ENCODE measurements at places on chromosomes 2 and 18.

GRCh38 chr2:187081461-187081860, 232.5 kb upstream of the ZSWIM2 start:
- DNase-seq, result no peak

DNA sequence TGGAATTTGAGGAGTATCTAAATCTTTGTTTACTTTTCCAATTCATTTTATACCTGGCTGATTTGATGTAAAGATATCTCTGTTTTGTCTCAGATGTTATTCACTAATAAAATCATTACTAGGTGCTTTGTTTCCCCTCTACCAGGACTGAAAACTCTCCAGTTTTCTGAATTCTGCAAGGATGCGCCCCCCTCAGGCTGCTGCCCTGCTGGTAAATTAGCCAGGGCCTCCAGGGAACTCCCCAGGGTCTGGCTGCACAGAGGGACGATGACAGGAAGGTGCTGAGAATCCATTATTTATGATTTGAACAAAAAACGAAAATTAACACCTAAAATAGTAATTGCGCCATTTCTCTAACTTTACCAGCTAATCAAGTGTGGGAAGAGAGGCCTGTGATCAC, 541.2 kb upstream of the POU3F3 start:
- DNase-seq, result no peak

DNA sequence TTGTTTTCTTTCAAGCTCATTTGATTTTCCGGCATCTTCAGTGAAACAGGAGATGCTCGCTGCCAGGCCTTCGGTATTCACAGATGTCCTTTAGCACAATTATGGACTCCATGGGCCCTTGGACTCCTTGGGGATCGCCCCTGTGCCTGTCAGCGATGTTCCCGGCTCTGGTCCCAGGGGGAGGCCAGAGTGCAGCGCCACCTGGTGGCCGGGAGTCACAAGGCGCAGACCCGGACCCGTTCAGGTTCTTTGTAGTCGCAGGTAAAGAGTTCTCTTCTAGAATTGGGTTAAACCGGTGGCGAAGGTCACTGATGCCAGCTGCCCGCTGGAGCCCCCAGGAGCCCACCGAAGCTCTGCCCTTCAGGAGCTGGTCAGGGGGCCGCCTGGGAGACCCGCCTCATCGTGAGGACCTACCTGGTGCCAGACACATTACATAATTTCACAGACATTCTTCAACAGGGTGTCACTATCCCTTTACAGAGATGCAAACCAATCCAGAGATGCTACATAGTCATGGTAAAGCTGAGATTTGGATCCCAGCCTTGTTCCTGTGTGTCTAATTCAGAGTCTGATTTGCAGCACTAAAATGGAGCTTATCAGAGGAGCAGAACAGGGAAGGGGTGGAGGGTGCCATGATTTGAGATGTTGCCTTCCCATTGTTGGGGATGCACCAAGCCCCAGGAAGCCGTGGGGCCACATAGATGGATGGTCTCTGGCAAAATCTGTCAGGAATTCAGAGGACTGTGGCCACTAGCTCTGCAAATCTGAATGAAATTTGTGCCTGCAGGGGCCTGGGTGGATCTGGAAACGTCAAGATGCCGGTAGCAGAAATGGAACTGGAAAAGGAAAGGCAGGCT, 6.0 kb upstream of the INPP5D start:
- DNase-seq, result peak; percentile 67

GRCh38 chr2:48722391-48722790, 33.1 kb downstream of the LHCGR start:
- DNase-seq, result no peak

- no peak for DNase-seq
Observed at GRCh38 chr2:52145005-52145404, 1113.1 kb upstream of the NRXN1 start.

- DNase-seq, result no peak
Observed at GRCh38 chr2:219551441-219552381, 7.9 kb downstream of the TMEM198 start.

GRCh38 chr2:80073134-80073561, 231.4 kb downstream of the LRRTM1 start:
- no peak for DNase-seq

DNA sequence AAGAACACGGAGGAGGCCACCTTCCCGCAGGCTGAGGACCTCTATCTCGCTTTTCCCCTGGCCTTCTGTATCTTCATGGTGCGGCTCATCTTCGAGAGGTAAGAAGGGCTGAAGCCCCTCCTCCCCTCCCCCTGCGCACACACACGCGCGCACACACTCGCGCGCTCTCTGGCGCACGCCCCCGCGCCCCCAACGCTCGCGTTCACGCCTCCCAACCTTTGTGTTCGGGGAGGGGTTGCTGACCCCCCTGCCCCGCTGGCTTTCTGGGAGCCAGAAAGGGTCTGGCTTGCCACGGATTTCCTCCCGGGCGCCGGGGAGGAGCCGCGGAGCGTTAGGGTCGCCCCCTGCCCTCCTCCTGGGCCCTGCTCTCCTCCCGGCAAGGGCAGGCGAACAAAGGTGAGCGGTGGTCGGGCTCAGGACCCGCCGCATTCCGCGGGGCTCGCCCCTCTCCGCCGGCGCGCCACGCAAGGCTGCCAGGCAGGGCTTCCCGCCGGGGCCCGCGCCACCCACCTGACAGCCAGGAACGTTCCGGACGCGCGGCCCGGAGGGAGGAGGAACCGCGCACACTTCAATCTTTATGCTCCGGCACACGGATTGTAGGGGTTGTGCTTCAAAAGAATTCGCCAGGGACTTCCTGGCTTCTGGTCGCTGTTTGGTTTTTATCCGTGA, 583 bp downstream of the CERS6 start:
- DNase-seq, result no peak

- no peak for DNase-seq
Observed at GRCh38 chr2:216654528-216655052, 21.4 kb downstream of the IGFBP2 start.

DNA sequence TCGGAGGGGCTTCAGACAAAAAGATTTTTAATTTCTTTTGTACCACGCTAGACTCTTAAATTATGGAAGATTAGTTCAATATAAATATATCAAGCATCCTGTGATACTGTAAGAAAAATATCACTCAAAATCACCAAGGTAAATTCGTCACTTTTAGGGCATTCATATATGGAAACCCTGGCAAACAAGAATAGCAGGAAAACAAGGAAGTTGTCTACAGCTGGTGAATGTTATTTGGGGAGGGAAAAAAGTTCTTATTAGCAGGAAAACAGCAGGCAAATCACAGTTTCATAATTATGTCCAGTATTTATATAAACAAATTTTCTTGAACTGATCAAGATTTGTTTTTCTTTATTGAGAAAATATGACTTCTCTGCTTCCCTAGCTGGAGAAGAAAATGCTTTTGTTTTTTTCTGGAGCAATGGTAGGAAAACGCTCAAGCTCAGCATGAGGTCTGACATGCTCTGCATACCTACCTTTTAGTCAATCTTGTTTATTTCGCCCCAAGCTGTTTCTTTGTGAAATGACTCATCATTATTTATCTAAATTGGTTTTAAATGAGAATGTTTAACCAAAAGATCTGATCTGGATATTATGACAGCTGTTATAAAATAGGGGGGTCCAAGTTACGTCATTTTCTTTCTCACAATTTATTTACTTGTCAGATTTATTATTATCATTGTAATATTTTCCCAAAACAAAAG, 14.7 kb downstream of the LINC00305 start:
- DNase-seq, result no peak

GRCh38 chr2:119808516-119809147, 48.9 kb downstream of the PTPN4 start:
- DNase-seq, result no peak

- DNase-seq, result no peak
Observed at GRCh38 chr2:182133195-182133891, 147.7 kb downstream of the PPP1R1C start.

GRCh38 chr2:168565112-168565511, 109.0 kb downstream of the CERS6 start:
- no peak for DNase-seq

GRCh38 chr2:239276851-239277250, 124.0 kb downstream of the HDAC4 start:
- DNase-seq, result no peak

GRCh38 chr18:4705894-4706293, 250.8 kb upstream of the DLGAP1 start:
- DNase-seq, result no peak

DNA sequence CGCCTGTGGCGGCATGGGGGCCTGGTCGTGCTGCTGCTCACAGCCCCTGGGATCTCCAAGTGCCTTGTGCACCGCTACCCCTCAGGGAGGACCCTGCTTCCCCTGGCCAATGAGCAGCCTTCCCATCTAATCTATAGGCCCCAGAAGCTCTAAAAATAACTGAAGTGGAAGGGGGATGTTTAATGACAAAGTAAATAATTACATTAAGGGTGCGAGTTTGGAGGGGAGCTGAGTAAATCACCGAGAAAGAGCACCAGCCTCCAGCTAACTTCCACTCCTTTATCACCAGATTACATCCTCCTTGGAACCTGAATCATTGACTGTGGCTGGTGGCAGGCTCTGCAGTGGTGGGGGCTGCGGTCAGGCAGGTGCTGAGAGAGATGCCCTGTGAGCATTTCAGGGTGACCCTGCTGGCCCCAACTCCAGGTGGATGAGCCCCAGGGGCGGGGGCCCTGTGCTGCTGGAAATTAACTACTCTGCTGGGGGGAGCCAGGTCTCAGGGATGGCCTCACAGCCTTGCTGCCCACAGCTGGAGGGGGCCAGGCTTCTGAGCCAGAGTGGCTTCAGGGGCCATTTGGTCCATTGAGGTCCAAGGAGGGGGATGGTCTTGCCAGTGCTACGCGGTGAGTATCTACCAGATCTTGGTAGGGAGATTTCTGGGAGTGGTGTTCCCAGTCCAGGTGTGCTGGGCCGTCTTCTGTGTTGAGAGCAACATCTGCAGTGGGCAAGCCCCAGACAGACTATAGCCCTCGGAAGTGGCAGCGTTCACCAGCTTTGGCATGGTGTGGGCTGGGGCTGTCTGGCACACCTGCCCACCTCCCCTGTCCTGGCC, 74.2 kb downstream of the GLI2 start:
- DNase-seq, result no peak

DNA sequence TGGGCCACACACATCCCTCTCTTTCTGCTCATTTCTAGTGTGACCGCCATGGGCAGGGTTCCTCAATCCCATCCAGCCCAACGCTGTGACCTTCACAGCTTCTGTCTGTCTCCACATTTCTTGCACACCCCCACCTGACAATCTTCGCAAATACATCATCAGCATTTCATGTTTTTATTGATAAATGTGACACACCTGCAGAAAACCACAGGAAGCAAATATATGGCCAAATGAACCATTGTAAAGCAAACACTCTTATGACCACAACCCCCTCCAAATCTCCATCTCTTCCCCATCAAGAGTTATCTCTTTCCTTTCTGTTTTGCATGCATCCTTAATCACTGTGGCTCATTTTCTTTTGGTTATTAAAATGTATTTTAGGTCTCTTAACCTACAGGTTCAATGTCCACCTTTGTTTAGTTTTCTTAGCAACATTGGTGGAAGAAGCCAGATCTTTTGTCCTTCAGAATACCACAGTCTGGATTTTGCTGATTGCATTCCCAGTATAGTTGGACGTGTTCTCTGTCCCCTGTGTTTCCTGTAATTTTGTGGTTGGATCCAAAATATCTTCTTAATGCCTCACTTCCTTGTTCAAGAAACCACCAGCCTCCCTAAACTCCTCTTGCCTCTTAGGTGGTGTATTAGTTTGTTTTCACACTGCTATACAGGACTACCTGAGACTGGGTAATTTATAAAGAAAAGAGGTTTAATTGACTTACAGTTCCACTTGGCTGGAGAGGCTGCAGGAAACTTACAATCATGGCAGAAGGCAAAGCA, 9.8 kb upstream of the NCK2 start:
- DNase-seq, result no peak

DNA sequence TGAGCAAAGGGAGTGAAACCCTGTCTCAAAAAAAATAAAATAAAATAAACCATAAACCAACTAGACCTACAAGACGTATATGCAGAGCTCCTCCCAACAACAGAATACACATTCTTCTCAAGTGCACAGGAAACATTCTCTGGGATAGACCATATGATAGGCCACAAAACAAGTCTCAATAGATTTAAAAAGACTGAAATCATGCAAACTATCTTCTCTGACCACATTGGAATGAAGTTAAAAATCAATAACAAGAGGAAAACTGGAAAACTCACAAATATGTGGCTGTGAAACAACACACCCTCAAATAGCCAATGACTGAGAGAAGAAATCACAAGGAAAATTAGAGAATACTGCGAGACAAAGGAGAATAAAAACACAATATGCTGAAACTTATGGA, 7.2 kb upstream of the AFG3L2 start:
- DNase-seq, result no peak

DNA sequence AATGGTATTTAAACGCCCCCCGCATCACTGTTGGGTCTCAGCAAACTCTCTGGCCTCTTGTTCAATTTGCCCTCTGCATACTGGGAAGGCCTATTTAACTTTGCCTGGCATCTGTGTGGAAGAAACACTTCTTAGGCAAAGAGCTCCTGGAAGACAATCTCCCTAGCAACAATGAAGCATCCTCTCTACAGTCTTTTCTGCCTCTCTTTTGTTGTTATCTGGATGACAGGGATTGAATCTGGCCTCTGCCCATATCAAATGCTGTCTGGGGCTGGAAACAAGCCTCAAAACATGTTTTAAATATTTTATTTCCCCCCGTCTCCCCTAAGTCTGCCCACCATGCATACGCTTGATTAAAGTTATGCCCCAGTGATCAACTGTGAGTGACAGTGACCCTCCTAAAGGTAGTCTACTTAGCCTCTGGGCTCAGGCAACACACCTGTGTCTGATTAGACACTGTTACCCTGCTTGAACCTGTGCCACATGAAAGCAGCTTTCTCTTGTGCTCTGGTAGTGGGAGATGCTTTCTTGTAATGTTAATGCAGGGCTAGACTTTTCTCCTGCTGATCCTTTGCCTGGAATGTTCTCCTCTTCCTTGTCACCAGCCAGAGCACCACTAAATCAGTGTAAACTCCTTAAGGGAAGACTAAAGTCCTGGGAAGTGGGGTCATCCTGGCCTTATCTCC, 34.9 kb downstream of the CDC42EP3 start:
- no peak for DNase-seq

GRCh38 chr2:19799881-19800780, 101.7 kb downstream of the TTC32 start:
- DNase-seq, result no peak

DNA sequence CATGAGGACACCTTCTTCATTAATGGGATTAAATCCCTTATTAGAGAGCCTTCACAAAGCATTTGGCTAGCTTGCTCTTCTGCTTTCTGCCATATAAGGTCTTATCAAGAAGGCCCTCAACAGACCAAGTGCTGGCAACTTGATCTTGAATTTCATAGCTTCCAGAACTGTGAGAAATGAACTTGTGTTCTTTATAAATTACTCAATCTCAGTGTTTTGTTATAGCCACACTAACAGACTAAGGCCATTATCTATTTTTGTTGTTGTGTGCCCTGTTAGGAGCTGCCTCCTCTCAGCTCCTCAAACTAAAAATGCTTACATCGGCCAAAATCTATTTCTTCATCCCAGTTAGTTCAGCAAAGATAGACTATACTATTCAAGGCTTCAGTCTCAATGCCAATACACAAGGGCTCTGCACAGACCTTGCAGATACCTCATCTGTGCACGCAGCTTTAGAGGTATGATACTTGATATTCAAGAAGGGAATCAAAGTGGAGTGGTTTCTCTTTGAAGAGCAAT, 182.9 kb downstream of the GPD2 start:
- DNase-seq, result no peak

- no peak for DNase-seq
Observed at GRCh38 chr2:205775097-205775877, 93.0 kb downstream of the NRP2 start.

- no peak for DNase-seq
Observed at GRCh38 chr2:20552847-20553246, 98.1 kb downstream of the HS1BP3 start.
